ENCODE measurements at places on chromosomes 6 and 20. TPM values are rescaled to one million over a fixed set of nuclear protein-coding genes. Genes with fewer than 3 reads are reported as not detected.

GRCh38 chr6:127869772-127870404, 31.0 kb downstream of the THEMIS start:
- peak; percentile 44 for DNase-seq
- peaks cover 4% of the 10 kb centered on the region for H3K27me3 ChIP-seq
- no peaks in the 10 kb centered on the region for H3K4me1 ChIP-seq

DNA sequence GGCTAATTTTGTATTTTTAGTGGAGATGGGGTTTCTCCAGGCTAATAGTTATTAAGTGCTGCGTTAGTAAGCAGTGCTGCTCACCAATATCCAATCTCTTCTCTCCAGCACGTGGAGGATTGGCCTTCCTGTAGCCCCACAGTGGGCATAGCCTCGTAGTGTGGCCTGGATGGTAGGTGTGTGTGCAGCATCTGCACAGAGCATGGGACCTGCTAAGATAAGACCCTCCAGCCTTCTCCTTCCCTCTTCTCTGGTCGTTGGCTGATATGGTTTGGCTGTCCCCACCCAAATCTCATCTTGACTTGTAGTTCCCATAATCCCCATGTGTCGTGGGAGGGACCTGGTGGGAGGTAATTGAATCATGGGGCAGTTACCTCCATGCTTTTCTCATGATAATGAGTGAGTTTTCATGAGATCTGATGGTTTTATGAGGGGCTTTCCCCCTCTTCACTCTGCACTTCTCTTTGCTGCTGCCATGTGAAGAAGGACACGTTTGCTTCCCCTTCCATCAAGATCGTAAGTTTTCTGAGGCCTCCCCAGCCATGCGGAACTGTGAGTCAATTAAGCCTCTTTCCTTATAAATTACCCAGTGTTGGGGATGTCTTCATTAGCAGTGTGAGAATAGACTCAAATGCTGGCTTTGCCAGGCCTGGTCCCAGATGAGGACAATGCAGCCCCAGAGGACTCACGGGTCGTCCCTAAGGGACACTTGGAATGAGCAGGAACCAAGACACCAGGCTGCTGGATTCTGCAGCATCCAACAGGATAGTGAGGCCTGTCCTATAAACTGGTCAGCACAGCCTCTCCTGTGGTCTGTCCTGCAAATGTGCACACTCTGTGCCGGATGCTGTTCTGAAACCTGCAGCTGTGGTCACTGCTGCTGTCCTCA, 63.4 kb upstream of the AFDN start:
- no peaks in the 10 kb centered on the region for H3K36me3 ChIP-seq
- no peak for DNase-seq
- H3K27me3 ChIP-seq: no peaks in the 10 kb centered on the region
- H3K4me3 ChIP-seq: no peak overlapping the region
- no peak overlapping the region for H3K27ac ChIP-seq

- DNase-seq: no peak
- no peaks in the 10 kb centered on the region for H3K27me3 ChIP-seq
- no peak overlapping the region for H3K4me3 ChIP-seq
- H3K27ac ChIP-seq: no peak overlapping the region
- no peaks in the 10 kb centered on the region for H3K36me3 ChIP-seq
- peaks cover 29% of the 10 kb centered on the region for H3K4me1 ChIP-seq
Measured at GRCh38 chr20:47120346-47120936, 225.8 kb downstream of the EYA2 start.

DNA sequence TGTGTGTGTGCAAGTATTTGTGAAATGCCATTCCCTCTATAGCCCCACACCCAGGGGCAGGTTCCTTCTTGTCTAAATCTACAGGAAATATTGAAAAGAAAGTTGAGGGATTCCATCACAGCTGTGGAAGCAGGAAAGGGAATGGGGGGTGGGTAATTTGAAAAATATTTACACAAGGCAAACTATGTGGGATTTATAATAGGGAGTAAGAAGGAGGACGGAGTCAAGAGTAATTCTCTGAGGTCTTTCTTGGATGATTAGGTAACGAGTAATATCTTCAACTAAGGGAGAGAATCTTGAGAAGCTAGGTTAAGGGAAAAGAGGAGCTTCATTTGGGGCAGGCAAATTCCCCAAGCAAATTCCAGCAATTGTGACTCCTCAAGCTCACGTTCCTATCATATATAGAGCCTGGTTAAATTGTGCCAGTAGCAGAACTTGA, 113.5 kb upstream of the SGK1 start:
- no peaks in the 10 kb centered on the region for H3K27me3 ChIP-seq
- H3K4me3 ChIP-seq: no peak overlapping the region
- no peak overlapping the region for H3K27ac ChIP-seq
- no peaks in the 10 kb centered on the region for H3K36me3 ChIP-seq

- H3K4me3 ChIP-seq: no peak overlapping the region
- peak; percentile 68 for DNase-seq
- no peak overlapping the region for H3K27ac ChIP-seq
- H3K4me1 ChIP-seq: peaks cover 19% of the 10 kb centered on the region
- H3K27me3 ChIP-seq: no peaks in the 10 kb centered on the region
Measured at GRCh38 chr20:64268174-64268573, 12.6 kb downstream of the PCMTD2 start.

- no peaks in the 10 kb centered on the region for H3K36me3 ChIP-seq
- no peaks in the 10 kb centered on the region for H3K4me1 ChIP-seq
- DNase-seq: peak; percentile 47
- no peak overlapping the region for H3K27ac ChIP-seq
- peaks cover 19% of the 10 kb centered on the region for H3K27me3 ChIP-seq
- H3K4me3 ChIP-seq: peak overlapping the region; percentile 80
Measured at GRCh38 chr6:87968435-87969278, 79.0 kb upstream of the SPACA1 start.

DNA sequence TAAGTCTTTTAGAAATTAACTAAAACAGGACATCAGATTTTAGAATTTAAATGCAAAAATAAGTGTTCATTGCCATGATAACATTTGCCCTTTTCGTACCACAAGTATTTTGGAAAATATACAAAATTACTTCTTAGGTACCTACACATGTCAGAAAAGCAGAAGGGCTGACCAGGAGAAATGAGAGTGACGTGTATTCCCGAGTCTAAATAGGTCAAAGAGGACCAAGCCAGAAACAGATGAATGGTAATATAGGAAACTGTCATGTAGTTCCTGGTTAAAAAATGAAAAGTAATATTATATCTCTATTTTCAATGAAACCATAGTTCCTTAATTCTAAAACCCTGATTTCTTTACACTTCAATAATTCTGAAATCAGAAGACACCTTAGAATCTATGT, 126.2 kb downstream of the IPCEF1 start:
- no peaks in the 10 kb centered on the region for H3K4me1 ChIP-seq
- no peak overlapping the region for H3K4me3 ChIP-seq
- no peaks in the 10 kb centered on the region for H3K36me3 ChIP-seq
- no peak for DNase-seq
- H3K27ac ChIP-seq: no peak overlapping the region

GRCh38 chr6:32952817-32953739, at the start of gene HLA-DMA:
TSS of gene HLA-DMA (minus strand) at chr6:32953097. CDS start at chr6:32953036, 61 bp downstream.
- no peak within 1 kb of the TSS for H3K27ac ChIP-seq
- H3K4me1 ChIP-seq: no peaks in the 10 kb centered on the region
- peak; percentile 84 for DNase-seq
- H3K27me3 ChIP-seq: no peaks in the 10 kb centered on the region
- no peak within 1 kb of the TSS for H3K4me3 ChIP-seq

GRCh38 chr6:131003488-131004386, 59.3 kb downstream of the EPB41L2 start:
- no peak overlapping the region for H3K4me3 ChIP-seq
- H3K4me1 ChIP-seq: peaks cover 31% of the 10 kb centered on the region
- H3K36me3 ChIP-seq: no peaks in the 10 kb centered on the region

- no peak overlapping the region for H3K4me3 ChIP-seq
- H3K27ac ChIP-seq: no peak overlapping the region
- no peak for DNase-seq
- no peaks in the 10 kb centered on the region for H3K36me3 ChIP-seq
- H3K27me3 ChIP-seq: no peaks in the 10 kb centered on the region
- peaks cover 19% of the 10 kb centered on the region for H3K4me1 ChIP-seq
Measured at GRCh38 chr20:17343656-17344452, 117.0 kb downstream of the PCSK2 start.

DNA sequence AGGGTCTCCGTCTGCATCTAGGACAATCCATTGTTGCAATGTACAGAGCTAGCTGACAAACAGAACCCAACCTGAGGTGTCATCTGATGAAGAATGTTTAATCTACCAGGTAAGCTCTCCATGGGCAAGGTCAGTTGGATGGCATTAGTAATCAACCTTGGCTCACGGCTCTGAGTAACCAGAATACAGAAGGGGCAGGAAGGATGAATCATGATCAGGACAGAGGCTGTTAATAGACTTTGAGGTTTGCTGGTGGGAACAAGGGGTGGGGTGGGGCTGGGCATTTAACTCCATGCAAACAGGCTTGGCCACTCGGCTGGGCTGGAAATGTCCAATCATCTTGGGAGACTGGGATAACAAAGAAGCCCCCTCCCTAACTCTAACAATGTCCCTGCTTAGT, 77.1 kb upstream of the MRPS10 start:
- no peak for DNase-seq
- no peaks in the 10 kb centered on the region for H3K27me3 ChIP-seq
- H3K4me3 ChIP-seq: no peak overlapping the region

GRCh38 chr6:42774201-42774600, 7.7 kb upstream of the BICRAL start:
- DNase-seq: no peak
- H3K4me3 ChIP-seq: no peak overlapping the region
- H3K4me1 ChIP-seq: peaks cover 15% of the 10 kb centered on the region
- H3K27ac ChIP-seq: no peak overlapping the region
- peaks cover 7% of the 10 kb centered on the region for H3K27me3 ChIP-seq
- H3K36me3 ChIP-seq: no peaks in the 10 kb centered on the region

- no peak overlapping the region for H3K4me3 ChIP-seq
Measured at GRCh38 chr6:6920987-6921313, 186.8 kb upstream of the RREB1 start.

- H3K27me3 ChIP-seq: peaks cover 9% of the 10 kb centered on the region
- peaks cover 48% of the 10 kb centered on the region for H3K4me1 ChIP-seq
- peaks cover 11% of the 10 kb centered on the region for H3K36me3 ChIP-seq
- peak; percentile 95 for DNase-seq
Measured at GRCh38 chr6:87155842-87156815, 764 bp downstream of the ZNF292 start.

GRCh38 chr6:53679446-53679933, 13.9 kb upstream of the KLHL31 start:
- no peaks in the 10 kb centered on the region for H3K4me1 ChIP-seq
- no peaks in the 10 kb centered on the region for H3K36me3 ChIP-seq
- no peak overlapping the region for H3K27ac ChIP-seq
- H3K4me3 ChIP-seq: no peak overlapping the region

- no peaks in the 10 kb centered on the region for H3K36me3 ChIP-seq
- DNase-seq: peak; percentile 56
- no peaks in the 10 kb centered on the region for H3K4me1 ChIP-seq
Measured at GRCh38 chr20:4563534-4563933, 158.2 kb upstream of the PRND start.

GRCh38 chr20:10465135-10465534, 30.0 kb downstream of the SLX4IP start:
- no peak for DNase-seq
- H3K4me3 ChIP-seq: no peak overlapping the region
- peaks cover 51% of the 10 kb centered on the region for H3K4me1 ChIP-seq
- H3K27ac ChIP-seq: peak overlapping the region; percentile 100

- H3K4me1 ChIP-seq: peaks cover 14% of the 10 kb centered on the region
- no peaks in the 10 kb centered on the region for H3K36me3 ChIP-seq
- no peaks in the 10 kb centered on the region for H3K27me3 ChIP-seq
- no peak for DNase-seq
- no peak overlapping the region for H3K4me3 ChIP-seq
Measured at GRCh38 chr6:22113026-22113766, 183.6 kb downstream of the PRL start.

DNA sequence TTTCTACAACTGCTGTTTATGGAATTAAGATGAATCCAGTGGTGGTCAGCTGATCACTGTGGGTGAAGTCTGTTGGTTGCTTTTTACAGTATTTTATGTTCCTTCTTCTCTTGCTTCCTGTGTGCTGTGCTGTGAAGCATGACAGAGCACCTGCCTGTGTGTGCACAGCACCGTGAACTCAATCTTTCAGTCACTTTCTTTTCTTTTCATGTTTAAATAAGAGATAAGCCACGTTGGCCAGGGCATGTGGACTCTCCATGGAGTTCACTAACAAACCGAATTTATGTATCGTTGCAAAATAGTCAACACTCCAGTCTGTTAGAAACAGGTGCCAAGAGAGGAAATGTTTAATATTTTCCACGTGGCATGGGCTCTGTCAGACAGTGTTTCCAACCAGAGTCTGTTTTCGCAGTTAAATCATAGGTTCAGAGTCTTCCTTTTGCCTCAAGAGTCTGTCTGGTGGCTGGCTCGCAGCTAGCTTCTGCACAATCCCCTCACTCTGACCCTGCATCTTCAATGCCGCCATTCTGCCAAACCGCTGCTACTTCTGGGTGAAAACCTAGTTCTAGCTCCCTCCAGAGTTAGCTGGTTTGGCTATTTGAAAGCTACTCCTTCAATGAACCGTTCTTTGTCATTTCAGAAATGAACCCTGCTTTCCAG, 73.2 kb downstream of the QRSL1 start:
- H3K27ac ChIP-seq: no peak overlapping the region
- no peak overlapping the region for H3K4me3 ChIP-seq
- H3K4me1 ChIP-seq: peaks cover 10% of the 10 kb centered on the region
- no peak for DNase-seq
- H3K27me3 ChIP-seq: no peaks in the 10 kb centered on the region

DNA sequence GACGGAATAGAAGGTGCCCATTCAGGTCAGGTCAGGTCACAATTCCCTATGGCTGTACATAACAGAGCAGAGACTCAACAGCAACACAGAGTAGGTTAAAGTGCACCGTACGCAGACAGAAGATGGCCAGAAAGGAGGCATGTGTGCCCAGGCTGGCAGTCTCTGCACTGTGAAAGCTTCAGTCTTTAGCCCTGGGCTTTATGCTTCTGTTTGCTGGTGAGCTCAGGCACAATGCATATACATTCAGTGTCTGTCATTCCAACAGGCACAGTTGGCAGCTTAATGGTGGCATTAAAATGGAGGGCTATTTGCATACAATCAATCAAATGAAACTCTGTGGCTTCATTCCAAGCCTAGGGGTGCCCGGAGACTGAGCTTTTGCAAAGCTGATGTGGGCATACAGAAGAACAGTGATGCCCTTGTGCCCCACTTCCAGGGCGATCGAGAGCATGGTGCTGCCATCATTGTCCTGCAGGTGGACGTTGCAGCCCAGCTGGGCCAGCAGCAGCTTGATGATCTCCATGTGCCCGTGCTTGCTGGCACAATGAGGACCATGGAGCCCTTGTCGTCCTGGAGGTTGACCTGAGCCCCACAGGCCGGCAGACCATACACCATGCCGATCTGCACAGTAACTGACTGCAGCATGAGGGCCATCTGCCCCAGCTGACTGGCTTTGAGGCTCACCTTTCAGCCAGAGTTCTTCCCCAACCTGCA, 22.4 kb downstream of the TRMT6 start:
- no peak for DNase-seq
- no peaks in the 10 kb centered on the region for H3K36me3 ChIP-seq
- peaks cover 6% of the 10 kb centered on the region for H3K4me1 ChIP-seq
- H3K27me3 ChIP-seq: no peaks in the 10 kb centered on the region

The ARMH2 gene
- not detected for total RNA-seq

The VIP gene
- not detected for total RNA-seq

The CAGE1 gene
- total RNA-seq: 0.03 TPM

The CST2 gene
- not detected for total RNA-seq

The CRISP2 gene
- total RNA-seq: not detected

The PRSS16 gene
- total RNA-seq: 4.3 TPM

The MOG gene
- total RNA-seq: not detected

The VTA1 gene
- 69.2 TPM for total RNA-seq

Data from neural progenitor cell (in vitro differentiated cells).